ENCODE measurements at places on chromosomes 3 and 15.

DNA sequence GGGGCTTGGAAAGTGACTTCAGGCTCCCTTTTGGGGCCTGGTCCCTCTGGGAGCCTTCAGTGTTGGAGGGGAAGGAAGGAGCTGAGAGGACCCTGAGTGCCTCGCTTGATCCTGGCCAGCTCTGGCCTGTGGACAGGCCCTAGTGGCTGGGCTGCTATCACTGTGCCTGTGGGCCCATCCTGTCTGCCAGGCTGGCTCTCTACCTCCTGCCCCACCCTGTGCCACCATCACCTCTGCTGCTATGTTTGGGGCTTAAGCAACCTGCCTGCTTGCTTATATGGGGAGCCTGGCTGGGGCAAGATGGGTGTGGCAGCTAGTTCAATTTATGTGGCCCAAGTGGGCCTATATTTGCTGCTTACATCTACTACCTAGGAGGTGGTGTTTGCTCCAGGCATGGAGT lies 7.1 kb downstream of the TEX264 start:
- DNase-seq, result no peak

- DNase-seq, result no peak
Observed at GRCh38 chr3:176554264-176554663, 643.0 kb downstream of the TBL1XR1 start.

GRCh38 chr3:25481386-25481785 lies 53.3 kb downstream of the RARB start:
- no peak for DNase-seq

GRCh38 chr3:38137615-38138348 lies 679 bp upstream of the MYD88 start:
- DNase-seq, result no peak

- DNase-seq, result no peak
Observed at GRCh38 chr3:11435440-11436165, 163.4 kb downstream of the ATG7 start.

DNA sequence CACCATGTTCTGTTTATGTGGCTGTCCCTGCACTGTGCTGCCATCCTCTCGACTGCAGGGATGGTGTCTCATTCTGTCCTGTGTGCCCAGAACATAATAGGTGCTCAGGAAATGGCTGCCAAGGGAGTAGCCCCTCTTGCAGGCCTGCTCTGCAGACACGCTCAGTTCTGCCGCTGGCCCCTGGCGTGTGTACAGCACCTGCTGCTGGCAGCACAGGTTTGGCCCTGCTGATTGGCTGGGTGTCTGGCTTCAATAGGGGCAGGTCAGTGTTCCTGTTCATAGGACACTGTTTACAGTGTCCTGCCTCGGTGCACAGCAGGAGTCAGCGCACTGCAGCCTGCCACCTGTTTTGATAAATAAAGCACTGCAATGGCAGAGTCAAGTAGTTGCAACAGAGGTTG lies 146.9 kb downstream of the DNAJB8 start:
- no peak for DNase-seq

- DNase-seq, result no peak
Observed at GRCh38 chr3:60707452-60708020, 543.7 kb downstream of the FHIT start.

GRCh38 chr3:113501597-113501996 lies 13.4 kb downstream of the SPICE1 start:
- DNase-seq, result no peak

GRCh38 chr3:36305929-36306520 lies 74.3 kb upstream of the STAC start:
- DNase-seq, result no peak

DNA sequence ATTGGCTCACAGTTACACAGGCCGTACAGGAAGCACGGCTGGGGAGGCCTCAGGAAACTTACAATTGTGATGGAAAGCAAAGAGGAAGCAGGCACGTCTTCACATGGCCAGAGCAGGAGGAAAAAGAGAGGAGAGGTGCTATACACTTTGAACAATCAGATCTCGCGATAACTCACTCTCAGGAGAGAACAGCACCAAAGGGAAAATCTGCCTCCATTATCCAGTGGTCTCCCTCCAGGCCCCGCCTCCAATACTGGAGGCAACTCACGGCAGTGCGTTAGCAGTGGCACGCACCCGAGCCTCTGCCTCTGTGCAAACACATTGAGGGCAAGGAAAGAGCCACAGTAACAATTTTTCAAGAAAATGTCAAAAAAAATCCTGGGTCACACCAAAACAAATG lies 11.0 kb downstream of the OSTN start:
- no peak for DNase-seq

DNA sequence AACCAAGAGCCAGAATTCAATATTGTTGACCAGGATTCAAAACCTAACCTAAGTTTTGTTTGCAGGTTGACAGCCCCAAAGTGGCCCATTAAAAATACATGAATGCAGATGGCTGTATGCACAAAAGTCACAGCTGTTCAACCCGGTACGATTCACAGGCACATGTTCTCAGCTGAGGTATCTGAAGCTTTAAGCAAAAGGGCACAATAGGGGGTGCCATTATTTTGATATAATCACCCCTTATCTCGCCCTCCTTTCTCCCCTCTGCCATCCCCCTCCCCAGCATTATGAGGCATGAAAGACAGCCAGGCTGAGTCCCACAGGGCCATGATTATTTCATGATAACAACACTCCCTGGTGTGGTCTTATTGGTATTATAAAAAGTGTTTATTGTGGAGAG lies 264.9 kb downstream of the EBLN2 start:
- DNase-seq, result no peak

GRCh38 chr3:13073326-13074005 lies at the start of gene IQSEC1:
IQSEC1 (minus strand) TSS chr3:13073429; CDS start chr3:13073014, 415 bp downstream.
- DNase-seq, result peak; percentile 81

DNA sequence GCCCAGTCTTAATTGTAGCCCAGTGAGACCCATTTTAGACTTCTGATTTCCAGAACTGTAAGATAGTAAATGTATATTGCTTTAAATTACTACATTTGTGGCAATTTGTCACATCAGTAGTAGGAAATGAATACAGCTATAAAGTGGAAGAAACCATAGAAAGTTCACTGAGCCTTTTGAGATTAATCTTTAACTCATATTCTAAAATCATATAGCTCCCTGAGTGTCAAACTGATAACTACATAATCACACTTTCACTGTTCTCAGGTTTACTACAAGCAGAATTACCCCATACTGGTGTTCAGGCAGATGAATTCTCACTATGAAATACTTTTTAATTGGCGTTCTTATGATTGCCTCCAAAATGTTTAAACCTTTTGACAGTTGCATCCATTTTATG lies 42.8 kb downstream of the CNTN4 start:
- no peak for DNase-seq

DNA sequence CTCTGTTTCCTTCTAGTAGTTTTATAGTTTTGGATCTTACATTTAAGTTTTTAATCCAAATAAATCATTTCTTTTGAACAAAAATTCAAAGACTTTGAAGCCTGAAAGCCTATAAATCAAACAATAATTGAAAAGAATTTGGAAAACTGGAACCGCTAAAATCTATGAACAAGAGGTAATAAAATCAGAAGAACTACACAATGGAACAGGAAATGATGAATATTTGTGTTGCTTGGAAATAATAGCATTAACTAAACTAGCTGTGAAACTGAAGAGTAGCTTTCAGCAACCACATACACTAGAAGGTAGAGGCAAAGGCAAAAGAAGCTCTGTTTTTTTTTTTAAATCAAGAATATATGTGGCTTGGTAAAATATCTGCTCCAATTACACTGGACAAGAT lies 147.9 kb upstream of the ABI3BP start:
- DNase-seq, result no peak

- DNase-seq, result no peak
Observed at GRCh38 chr3:88101142-88101541, 42.1 kb downstream of the ZNF654 start.

DNA sequence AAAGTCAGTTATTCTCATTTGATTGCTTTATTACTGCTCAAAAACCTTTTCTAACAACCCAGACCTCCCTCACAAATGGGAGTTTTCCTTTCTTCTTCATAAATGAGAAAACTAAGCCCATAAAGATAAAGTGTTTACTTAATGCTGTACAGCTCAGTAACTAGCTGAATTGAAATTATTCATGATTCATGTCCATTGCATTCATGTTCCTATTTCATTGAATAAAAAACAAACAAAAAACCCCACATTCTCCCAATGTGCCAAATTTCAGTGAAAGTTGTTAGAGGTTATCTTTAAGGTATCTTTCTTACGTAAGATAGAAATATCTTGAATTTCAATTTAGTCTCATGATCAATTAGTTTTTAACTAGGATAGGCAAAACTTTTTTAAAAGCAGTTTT lies 2.8 kb downstream of the PLSCR2 start:
- no peak for DNase-seq

- DNase-seq, result no peak
Observed at GRCh38 chr3:56918111-56918568, 116.4 kb upstream of the ARHGEF3 start.

DNA sequence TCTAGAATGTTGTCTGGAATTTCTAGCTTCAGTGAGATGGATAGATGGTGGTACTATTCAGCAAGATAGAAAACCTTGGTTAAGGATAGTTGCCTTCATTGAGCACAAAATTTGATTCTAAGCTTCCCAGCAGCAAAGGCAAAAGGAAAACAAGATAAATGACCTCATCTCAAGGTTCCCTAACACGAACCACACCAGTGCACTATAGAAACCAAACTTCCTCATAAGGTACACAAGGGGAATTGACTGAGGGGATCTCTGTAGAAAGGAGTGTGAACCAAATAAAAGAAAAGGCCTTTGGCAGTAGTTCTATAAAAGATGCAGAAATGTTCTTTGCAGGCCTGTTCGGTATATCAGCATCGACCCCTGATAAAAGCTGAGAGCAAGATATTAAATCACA lies 288.9 kb downstream of the SHQ1 start:
- DNase-seq, result no peak
